ENCODE measurements at places on chromosomes 13 and 19.

DNA sequence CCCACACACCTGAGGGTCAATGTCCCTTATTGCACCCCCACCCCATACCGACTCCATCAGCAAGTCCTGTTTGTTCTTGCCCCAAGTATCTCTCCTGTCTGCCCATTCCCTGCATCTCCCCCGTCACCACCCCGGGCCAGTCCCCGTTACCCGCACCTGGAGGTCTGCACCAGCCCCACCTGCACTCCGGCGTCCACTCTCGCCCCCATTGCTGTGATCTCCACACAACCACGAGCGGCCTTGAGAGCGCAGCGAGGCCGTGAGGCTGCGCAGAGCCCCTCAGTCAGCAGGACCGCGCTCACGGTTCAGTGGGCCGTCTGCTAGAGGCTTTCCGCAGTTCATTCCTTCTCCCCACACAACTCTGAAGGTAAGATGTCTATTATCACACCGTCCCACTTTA is 152.8 kb downstream of the KATNAL1 start:
- no peak for DNase-seq

GRCh38 chr13:101424381-101425155 is 8.3 kb upstream of the NALCN start:
- DNase-seq: peak; percentile 37

DNA sequence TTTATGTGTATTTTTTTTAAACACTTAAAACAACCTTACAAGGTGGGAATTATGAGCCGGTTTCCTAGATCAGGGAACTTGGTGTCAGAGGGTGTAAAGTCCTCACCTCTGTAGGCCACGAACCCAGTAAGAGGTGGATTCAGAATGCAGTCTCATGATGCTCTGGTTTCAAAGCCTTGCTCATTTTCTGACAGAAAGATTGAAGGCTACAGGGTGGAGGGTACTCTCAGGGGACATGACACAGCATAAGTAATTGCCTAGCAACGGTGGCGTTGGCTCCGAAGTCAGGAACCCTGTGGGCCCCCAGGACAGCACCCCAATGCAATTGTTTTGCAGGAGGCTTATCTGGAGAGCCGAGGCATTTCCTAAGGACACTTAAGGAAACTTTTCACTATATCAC is 794.7 kb downstream of the EFNB2 start:
- DNase-seq: no peak

DNA sequence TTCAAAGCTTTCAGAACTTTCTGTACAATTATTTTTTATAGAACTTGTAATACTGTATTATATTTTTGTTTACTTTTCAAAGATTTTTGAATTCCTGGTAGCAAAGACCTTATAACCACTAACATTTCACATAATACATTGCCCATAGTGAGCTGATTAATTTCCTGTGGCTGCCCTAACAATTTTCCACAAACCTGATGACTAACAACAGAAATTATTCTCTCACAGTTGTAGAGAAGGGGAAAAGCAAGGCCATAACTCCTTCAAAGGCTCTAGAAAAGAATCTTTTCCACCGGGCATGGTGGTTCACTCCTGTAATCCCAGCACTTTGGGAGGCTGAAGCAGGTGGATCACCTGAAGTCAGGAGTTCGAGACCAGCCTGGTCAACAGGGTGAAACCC is 19.1 kb downstream of the KLF12 start:
- DNase-seq: peak; percentile 90

DNA sequence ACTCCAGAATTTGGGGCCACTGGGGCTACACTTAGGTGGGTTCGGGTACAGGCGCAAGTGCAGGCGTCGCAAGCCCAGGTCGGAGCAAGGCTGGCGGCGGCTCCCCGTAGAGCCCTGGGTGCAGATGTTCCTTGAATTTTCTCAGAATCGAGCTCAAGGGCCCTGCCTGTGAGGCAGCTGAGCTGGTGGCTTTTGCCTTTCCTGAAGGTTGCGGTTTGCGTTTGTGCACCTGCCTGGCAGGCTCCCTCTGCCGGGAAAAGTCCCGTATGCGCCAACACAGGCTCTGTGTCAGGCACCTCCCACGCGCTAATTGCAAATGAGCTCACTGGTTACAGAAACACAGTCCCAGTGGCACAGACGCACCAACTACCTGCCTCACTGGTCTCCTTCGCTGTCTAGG is 5.9 kb downstream of the DOHH start:
- no peak for DNase-seq

GRCh38 chr19:13839130-13839937 is 37.6 kb upstream of the NANOS3 start:
- peak; percentile 81 for DNase-seq

GRCh38 chr13:112247471-112248405 is 128.4 kb upstream of the SPACA7 start:
- DNase-seq: no peak

DNA sequence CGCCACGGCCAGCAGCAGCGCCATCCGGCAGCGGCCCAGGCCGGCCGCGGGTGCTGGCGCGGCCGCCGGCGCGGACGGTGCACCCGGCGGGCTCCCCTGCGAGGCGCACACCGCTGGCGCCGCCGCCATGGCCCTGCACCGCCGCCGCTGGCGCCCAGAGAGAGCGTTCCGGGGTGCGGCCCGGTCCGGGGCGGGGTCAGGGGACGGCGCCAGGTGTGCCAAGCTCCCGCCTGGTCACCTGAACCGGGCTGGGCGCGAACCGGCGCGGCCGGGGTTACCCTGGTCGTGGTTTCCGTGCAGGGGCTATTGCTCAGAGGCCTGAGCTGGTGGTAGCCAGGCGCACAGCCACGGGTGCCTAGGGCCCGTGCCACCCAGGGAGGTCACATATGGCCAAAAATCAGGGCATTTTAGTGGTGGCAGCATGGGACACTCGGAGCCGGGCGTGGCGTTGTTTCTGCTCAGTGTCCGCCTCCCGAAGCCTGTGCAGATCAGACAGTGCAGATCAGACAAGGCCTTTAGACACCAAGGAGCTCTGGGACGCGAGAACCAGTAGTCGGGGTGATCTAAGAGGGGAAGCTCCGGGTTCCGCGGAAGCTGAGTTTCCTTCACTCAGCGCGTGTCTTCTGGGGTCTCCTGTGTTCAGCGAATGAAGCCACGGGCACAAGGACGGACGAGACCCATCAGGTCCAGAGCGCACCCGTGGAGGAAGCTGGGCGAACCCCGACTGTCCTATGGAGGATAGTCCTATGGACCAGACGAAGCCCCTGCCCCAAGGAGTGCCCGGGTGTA is at the start of gene TMEM238:
TSS of gene TMEM238 (minus strand) at position 162 of the 789 bp plus-strand sequence. CDS start at position 129, 33 bp downstream.
- no peak for DNase-seq

DNA sequence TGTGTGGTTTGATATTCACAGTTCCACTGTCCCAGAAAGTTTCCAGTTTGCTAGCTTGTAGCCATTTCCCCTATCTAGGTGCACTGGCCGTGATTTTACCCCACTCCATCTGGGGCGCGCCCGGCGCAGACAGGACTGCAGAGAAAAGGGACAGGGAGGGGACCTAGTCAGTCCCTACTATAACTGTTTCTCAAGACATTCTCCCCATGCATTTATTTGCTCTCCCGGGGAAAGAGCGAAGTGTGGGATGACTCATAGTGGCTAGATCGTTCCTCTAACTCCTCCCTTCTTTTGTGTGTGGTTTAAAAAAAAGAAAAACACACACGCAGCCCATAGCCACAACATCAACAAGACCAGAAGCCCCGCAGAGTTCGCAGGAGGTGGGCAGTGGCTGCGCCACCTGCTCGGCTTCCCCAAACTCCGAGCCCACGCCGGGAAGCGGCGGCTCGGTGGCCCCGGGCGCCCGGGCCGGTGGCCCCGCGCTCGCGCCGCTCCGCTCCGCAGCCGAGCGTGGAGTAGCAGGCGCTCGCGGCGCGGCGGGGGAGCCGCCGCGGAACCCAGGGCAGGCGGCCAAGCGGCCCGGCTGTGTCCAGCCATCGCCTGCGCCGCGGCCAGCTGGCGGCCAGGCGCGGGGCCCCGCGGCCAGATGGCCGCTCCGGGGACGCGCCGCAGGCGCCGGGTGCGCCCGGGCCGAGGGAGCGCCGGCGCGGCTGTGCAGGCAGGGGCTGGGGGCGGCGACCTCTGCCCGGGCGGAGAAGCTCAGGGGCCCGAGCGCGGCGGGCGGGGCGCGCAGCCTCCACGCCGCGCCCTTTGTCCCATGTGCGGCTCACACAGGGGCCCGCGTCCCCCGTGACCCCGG is 653 bp downstream of the TMTC4 start:
- DNase-seq: peak; percentile 92

DNA sequence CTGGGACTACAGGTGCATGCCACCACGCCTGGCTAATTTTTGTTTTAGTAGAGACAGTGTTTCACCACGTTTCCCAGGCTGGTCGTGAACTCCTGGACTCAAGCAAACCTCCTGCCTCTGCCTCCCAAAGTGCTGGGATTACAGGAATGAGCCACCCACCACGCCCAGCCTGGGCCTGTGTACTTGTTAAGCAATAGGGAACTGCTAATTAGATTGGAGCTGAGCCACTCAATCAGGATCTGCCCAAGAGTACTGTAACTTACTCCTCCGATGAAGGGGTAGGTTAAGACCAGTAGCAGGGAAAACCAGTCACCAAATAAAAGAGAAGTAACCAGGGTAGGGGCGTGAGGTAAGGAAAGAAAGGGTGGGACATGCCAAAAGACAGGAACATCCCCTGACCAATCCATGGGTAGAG is 2.3 kb downstream of the DDX39A start:
- DNase-seq: no peak

GRCh38 chr13:54563286-54563685 is 1534.7 kb downstream of the OLFM4 start:
- no peak for DNase-seq

DNA sequence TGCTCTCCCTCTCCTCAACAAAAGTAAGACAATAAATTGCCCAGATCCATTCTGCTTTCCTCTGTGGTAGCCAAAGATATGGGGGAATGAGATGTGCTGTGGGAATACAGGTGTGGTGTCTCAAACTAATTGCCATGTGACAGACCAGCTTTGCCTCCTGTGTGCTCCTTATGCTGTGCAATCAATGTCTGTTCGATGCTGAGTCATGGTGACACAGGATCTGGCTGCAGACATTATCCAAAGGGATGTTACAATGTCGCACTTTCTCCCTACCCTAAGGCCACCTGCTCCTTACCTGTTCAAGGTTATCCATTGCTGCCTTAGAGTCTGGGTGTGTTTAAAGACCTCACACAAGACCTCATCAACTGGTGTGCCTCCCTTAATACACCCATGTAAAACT is 32.5 kb downstream of the FGF14 start:
- DNase-seq: peak; percentile 2

- no peak for DNase-seq
Observed at GRCh38 chr13:42216422-42216735, 55.6 kb upstream of the AKAP11 start.

DNA sequence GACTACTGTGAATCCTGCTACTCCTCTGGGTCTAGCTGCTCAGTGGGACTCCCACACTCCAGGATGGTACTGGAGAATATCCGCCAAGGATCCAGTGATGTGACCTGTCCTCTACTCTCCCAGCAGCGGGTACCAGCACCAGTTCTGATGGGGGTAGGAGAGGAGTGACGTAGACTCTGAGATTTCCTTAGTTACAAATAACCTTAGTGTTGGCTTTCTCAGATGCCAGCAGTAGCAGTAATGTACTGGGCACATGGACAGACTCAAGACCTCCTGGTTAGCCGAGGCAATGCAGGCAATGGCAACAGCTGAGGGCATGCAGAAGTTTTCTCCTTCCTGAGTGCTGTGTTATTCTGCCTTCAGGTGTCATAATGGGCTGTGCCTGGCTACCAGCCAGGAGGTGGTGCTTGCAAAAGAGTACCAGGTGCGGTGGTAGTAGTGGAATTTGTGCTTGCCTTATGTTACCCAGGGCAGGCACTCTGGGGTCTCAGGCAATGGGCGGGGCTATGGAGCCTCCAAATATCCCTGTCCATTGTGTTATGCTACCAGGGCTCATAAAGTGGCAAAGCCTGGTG is 105.3 kb upstream of the KLF5 start:
- DNase-seq: no peak

DNA sequence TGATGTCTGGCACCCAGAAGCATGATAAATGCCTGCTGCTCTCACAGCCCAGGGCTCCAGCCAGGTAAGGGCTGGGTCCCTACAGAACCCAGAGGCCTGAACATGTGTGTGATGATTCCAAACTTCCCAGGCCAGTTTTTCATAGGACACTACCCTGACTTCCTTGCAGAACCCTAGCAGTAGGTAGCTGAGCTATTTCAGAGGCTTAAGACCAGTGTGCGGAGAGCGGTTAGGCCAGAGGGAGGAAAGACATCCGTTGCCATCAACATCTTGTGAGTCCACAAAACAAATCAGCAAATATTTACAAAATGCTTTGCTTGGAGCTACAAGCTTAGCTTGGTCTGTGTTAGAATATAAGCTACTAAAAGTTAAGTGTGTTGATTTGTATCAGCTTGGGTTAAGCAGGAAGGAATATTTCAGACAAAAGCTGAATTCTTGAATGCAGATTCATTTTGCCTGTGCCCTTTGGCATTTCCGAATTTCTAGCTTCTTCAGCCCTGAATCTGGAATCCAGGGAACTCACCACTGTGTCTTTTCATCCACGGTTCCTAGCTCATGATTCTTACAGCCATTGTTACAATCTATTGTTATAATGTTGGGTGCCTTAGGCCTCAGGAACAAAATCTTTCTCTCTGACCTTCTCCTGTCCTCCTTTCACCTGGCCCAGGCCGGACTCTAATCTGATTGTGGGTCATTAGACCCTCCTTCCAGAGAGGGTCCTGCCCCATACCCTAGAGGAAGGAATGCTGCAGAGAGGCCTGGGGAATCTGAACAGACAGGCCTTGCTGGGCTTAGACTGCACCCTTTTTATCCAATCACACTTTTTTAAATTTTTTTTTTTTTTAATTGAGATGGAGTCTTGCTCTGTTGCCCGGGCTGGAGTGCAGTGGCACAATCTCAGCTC is 12.4 kb downstream of the RAB20 start:
- DNase-seq: no peak

GRCh38 chr19:58558066-58558622 is at the start of gene UBE2M:
Gene UBE2M, minus strand, starts transcription at chr19:58558611. Its CDS starts 230 bp downstream, at chr19:58558381.
- peak; percentile 57 for DNase-seq

DNA sequence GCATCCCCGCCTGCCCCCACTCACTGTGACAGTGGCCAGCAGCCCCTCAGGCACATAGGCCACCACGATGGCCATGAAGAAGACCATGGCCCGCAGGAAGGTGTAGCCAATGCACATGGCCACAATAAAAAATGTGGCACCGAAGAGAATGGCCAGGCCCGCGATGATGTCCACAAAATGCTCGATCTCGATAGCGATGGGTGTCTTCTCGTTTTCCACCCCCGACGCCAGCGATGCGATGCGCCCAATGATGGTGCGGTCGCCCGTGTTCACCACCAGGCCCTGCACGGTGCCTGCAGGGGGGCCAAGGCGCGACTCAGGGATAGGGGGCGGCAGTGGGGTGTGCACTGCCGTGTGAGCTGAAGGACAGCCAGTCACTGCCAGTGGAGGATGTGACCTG is 3.7 kb downstream of the ATP4A start:
- DNase-seq: no peak

Measured in iris pigment epithelial cell (primary cell).